ENCODE measurements at places on chromosomes 3 and 15.
A peak's percentile ranks its signal among the peaks of the same experiment; 100 is the strongest.

- no peak for DNase-seq
These were observed 35.9 kb downstream of the OXNAD1 start for GRCh38 chr3:16300881-16301359.

DNA sequence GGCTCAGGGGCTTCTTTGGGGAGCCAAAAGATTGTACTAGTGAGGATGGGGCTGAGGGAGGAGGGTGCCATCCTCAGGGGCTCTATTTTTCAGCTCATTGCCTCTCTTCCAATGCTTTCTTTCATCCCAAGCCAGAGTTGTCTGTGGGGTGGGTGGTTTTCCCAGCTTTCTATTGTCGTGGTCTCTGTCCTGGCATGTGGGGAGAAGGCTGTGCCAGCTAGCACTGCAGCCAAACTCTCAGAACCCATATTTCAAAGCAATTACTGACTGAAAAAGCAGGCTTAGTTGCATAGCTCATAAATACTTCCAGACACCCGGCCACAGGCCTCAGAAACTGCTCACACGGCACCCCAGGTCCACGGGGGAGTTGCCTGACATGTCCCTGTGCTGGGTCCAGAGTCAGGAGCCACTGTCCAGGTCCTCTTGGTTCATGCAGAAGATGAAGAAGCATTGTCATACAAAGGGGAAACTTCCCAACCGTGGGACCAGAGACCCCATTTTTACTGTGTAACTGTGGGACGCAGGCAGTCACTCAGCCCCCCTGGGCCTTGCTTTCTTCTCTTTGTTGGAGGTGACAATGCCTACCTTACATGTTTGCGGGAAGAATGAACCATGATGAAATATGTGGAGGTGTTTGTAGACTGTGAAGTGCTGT is 27.6 kb downstream of the FGD5 start:
- no peak for DNase-seq

DNA sequence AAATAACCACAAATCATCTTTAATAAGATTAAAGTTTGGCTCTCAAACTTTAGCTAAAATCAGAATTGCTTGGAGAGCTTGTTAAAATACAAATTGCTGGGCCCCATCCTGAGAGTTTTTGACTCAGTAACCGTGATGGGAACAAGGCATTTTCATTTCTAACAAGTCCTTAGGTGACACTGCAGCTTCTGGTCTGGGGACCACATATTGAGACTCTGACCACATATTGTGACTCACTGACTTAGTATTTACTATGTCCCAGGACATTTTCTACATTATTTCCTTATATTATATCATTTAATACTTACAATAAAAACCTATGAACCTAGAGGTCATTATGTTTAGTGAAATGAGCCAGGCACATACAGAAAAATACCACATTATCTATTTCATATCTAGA is 164.5 kb downstream of the ZMAT3 start:
- no peak for DNase-seq

GRCh38 chr3:172751175-172751704 is 714 bp downstream of the ECT2 start:
- DNase-seq, result no peak

GRCh38 chr3:165040186-165040585 is 38.1 kb downstream of the SI start:
- no peak for DNase-seq

DNA sequence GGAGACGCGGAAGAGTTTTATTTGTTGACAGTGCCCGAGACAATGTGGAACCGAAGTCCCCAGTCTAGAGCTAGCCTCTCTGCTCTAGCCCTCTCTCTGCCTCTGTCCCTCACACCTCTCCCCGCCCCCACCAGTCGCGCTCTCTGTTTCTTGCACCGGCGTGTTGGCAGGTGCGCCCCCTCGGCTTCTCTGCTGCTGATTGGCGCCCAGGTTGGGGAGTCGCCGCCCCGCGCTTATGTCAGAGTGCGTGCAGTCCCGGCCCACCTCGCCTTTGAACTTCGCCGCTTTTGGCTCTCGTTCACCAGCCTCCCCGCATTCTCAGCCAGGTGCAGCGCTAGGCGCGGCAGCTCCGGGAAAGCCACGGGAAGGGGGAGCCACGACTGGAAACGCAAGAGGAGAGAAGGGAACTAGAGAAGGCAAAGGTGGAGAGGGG is at the start of gene SOX14:
SOX14 (plus strand) TSS at position 315 of the 433 bp plus-strand sequence. CDS start 470 bp downstream, outside the sequence.
- no peak for DNase-seq

DNA sequence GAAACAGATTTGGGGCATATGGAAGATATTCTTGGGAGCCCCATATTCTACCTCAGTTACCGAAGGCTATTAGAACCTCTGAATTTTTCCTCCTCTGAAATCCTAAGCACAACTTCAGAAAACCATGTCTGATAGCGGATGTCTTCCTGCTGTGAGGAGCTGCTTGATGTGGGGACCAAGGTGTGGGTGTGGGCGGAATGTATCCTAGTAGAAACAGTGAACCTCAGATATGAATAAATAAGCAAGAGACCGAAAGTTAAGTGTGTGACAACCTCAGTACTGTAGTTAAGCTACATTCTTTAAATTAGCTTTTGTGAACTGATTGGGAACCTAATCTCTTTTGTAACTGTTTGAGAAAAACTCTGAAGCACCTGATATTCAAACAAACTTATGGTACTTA is 46.9 kb downstream of the SENP2 start:
- DNase-seq, result no peak

DNA sequence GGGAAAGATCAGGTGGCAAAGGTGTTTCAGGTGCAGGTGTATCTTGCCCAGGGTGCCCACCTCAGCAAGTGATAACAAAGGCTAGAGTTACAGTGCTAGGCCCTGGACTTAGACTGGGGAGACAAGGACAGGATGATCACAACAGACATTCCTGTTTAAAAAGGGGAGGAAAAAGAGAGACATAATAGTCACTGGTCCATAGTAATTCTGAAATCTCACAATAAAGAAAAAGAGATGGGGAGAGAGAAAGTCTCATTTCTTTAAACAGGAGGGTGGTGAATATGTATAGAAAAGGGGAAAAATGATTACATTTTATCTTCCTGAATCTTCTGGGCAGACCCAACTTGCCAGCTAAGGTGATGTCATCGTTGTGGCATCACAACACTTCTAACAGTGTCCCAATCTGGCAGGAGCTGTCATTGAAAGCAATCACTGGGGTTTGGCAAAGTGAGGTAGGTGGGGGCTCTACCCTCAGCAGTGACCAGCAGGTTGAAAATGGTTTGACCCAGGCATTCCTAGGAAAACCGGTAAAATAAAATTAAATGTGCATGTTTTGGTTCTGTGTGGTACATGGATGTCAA is 99.5 kb downstream of the ZNF621 start:
- DNase-seq, result no peak

DNA sequence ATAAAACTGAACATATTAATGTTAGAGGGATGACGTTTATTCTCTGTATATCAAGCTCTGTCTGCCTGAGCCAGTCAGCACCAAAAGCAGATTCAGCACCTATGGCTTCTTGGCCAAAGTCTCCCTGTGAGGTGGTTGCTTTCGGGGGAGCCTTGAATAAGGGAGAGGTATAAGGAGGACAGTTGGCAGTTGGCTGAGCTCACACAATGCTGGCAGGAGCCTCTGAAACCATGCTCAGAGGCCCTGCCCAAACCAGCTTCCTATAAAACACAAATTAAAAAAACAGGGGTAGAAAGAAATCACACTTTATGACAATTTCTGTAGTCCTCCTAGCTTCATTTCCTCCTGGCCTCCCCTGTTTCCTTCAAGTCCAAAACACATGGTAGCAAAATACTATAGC is 18.8 kb downstream of the ARHGEF3 start:
- DNase-seq, result no peak

DNA sequence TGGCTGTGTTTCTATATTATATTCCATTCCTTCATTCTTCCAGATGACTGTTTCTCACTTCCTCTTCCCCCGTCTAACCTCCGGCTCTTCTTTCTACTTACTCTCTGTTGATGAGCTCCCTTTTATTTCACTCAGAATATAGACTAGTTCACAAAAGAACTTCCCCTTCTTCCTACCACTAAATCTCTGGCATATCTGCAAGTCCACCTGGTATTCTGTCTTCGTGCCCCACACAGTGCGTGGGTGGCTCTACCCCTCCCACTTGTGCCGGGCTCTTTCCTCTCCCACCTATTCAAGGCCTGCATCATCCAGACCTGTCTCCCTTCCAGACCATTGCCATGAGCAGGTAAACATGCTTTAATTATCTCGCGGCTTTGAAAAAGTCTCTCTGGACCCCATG is 73.0 kb downstream of the SCN10A start:
- DNase-seq, result no peak

GRCh38 chr15:65323071-65323511 is 18.6 kb downstream of the RNU5B-1 start:
- peak; percentile 4 for DNase-seq

DNA sequence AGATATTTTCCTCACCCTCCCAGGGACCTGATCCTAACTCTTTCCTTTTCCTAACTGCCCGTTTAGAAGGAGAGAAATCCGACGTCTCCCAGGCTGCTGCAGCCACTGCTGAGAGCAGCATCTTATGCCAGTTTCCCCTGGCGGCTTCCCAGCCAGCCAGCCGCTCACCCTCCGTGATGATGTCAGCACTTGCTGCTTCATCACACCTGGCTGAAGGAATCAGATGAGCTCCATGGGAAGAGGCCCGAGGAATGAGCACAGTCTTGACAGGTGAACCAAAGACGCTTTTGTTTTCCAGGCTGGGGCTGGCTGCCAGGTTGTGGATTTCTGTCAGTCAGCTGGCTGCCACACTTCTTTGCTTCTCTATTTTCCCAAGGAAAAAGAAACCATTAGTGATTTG is 445.1 kb upstream of the RBMS3 start:
- DNase-seq, result no peak

GRCh38 chr3:133089906-133090485 is 51.8 kb downstream of the TMEM108 start:
- no peak for DNase-seq

DNA sequence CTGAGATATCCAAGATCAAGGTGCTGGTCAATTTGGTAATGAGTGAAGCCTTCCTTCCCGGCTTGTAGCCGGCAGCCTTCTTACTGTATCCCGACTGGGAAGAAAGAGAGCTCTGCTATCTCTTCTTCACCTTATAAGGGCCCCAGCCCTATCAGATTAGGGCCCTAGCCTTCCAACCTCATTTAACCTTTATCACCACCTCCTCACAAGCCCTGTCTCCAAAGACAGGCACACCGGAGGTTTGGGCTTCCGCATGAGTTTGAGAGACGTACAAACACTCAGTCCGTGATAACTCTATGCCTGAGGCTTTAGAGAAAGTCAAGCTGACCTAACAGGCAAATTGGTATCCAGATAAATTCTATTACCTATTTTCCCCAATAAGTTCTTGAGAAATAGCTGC is 243.9 kb downstream of the OPA1 start:
- no peak for DNase-seq

DNA sequence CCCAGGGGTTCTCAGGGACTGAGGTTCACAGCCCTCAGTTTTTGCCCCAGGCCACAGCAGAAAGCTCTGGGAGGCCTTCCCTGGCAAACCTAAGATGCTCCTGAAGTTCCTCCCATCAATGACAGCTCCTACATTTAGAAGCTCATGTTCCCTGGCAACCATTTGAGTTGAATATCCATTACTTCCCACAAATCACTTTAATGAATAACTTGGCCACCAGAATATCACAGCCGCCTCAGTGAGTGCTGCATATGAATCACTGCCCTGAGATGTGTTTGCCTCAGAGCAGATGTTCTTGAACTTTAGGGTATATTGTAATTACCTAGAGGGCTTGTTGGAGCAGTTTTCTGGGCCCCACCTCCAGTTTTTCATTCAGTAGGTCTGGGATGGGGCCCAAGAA is 27.4 kb downstream of the SLCO2A1 start:
- DNase-seq, result peak; percentile 67

DNA sequence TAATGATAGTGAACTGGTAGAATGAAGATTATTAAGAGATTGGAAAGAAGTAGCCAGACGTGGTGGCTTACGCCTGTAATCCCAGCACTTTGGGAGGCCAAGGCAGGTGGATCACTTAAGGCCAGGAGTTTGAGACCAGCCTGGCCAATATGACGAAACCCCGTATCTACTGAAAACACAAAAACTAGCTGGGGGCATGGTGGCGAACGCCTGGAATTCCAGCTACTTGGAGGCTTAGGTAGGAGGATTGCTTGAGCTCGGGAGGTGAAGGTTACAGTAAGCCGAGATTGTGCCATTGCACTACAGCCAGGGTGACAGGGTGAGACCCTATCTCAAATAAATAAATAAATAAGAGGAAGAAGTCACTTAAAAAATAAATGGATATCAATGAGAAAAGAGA is 14.0 kb downstream of the USP8 start:
- no peak for DNase-seq

DNA sequence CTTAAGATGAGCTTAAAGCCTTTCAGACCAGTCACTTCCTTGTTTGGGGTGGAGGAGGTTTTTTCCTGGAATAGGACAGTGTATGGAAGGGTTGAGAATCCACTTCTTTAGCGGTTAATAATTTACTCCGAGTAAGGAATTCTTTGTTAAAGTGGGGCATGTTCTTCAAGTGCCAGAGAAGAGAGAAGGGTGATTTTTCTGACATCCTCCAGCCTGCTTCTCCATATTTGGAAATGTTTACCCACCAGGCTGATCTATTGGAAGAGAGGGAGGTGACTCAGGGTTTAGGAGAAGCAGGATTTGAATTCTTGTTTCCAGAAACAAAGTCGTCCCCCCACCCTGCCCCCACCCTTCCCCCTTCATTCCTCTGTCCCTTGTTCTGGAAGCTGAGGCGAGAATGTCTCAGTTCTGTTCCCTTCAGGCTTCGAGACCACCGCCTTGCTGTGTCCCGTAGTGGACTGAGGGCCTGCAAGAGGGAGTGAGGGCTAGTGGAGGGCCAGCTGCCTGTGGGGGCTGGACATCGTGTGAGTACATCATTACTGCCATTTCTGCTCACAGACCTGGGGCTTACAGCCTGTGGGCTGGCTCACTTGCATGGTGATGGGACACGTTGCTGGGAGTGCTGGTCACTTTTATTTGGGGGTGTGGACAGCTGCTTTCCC is 58.5 kb downstream of the LPP start:
- no peak for DNase-seq

GRCh38 chr15:55546718-55547117 is 38.7 kb upstream of the DNAAF4 start:
- no peak for DNase-seq

DNA sequence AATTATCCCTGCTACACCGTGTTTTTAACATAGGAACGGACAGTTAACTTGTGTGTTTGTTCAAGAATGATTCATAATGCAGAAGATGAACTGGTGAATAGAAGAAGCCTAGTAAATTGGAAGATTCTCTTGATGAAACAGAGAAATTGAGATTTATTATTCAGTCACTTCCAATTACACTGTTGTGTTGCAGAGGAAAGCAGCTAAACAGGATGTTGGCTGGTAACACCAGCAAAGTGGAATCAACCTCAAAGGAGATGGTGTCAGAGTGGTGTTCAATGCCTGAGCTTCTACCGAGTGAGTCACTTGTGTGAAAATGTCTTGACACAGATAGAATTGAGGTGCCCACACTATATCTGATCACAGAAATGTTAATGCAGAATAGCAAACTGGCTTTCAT is 399.6 kb downstream of the LPP start:
- DNase-seq, result no peak

DNA sequence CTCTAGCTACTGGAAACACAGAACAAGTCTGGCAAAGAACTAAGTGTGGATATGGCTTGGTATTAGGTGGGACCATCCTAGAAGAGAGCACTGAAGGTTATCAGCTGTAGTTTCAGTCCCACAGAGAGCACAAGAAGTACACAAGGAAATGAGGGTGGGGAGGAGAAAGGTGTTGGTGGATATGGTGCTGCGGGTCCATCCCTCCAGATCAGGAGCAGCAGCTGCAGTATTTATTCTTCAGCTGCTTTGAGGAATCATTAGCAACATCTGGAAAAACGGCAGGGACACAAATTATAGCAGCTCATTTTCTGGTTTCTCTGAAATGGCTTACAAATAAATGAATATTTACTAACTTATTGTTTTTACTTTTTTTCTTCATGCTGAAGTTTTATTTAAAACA is 29.0 kb downstream of the CD80 start:
- no peak for DNase-seq

All from BJ (cell line).